ENCODE measurements at places on chromosomes 4 and X.

- no peak for DNase-seq
Measured at GRCh38 chr4:120773641-120774040, 148.9 kb downstream of the PRDM5 start.

- no peak for DNase-seq
Measured at GRCh38 chr4:186723292-186724057, at the start of gene FAT1. TSS of gene FAT1 (minus strand) at chr4:186723856. CDS start at chr4:186709827, 14,029 bp downstream.

DNA sequence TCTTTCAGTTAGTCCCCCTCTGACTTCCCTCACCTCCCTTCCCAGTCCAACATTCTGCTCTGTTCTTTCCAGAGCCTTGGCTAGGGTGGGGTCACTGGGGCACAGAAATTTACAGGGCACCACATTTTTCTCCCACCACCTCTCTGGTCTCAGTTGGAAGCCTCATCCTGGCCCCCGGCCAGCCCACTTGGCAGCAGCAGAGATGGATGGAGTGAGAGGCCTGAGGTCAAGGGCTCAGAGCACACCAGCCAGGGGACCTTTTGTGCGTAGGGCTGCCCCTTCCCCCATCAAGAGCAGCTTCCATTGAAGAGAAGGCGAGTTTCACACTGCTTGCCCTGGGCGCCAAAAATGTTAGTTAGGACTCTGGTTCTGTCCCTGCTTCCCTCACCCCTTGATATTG lies 230.9 kb downstream of the SOX3 start:
- DNase-seq = no peak

- DNase-seq = no peak
Measured at GRCh38 chr4:171785388-171785787, 27.8 kb upstream of the GALNTL6 start.

DNA sequence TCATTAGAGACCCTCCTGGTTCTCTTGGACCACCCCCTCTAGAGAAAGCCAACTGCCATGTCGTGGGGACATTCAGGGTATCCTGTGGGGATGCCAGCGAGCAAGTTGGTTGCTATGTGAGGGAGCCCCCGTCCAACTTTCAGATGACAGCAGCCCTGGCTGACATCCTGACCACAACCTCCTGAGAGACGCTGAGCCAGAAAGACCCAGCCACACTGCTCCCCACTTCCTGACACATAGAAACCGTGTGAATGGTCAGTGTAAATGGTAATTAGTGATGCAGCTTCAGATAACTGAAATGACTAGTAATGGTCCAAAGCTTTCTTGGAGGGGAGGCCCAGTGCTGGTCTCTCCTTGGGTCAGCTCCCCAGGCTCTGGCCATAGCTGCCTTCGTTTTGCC lies 10.8 kb downstream of the CLCN4 start:
- no peak for DNase-seq

- DNase-seq = no peak
Measured at GRCh38 chr4:73573794-73574528, 46.3 kb downstream of the RASSF6 start.

DNA sequence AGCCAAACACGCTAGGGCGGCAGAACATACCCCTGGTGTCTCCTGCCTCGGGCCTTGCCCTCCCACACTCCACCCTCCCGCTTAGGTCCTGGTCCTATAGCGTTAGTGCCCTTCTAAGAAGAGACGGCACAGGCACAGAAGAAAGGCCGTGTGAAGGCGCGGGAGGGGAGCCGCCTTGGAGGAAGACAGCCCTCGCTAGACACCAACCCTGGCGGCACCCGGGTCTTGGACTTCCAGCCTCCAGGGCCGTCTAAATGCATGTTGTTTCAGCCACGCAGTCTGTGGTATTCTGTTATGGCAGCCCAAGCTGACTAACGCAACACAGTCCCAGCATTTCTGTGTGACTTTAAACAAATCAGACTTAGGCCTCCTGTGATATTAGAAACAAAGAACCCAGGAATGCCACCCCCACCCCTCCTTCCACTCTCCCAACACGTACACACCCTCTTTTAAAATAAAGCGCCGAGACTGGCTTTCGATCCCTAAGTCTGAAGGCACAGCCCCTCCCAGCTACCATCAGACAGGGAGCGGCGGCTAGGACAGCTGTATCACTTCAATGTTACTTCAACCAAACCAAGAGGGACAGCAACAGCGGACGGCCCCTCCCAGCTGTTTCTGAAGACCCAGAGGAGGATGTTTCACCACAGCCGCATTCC lies 128.0 kb downstream of the AFAP1 start:
- no peak for DNase-seq

DNA sequence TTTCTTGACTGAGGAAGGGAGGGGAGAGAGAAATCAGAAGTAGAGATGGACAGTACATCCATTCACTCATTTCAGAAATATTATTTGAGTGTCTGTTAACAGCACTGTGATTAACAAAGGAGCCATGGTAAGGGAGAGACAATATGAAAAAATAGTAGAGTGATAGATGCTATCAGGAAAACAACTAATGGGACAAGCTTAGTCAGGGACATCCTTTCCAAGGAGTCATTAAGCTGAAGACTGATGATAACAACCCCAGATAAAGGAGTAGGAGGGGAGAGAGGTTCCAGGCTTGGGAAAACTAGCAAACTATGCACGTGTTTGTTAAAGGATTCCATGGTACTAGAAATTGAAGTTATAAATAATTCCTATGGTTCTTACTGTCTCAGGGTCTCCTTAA lies 122.2 kb downstream of the CBR4 start:
- DNase-seq = no peak

GRCh38 chr4:66837279-66837922 lies 707.9 kb downstream of the CENPC start:
- DNase-seq = no peak

GRCh38 chr4:52641854-52642563 lies 17.1 kb downstream of the USP46 start:
- no peak for DNase-seq

- no peak for DNase-seq
Measured at GRCh38 chr4:180028682-180029081, 2214.5 kb upstream of the TENM3 start.

GRCh38 chr4:37549041-37549440 lies 137.1 kb downstream of the RELL1 start:
- DNase-seq = no peak

GRCh38 chr4:129098531-129099001 lies 2.6 kb downstream of the C4orf33 start:
- DNase-seq = no peak

- no peak for DNase-seq
Measured at GRCh38 chr4:100838286-100838685, 320.5 kb upstream of the EMCN start.

DNA sequence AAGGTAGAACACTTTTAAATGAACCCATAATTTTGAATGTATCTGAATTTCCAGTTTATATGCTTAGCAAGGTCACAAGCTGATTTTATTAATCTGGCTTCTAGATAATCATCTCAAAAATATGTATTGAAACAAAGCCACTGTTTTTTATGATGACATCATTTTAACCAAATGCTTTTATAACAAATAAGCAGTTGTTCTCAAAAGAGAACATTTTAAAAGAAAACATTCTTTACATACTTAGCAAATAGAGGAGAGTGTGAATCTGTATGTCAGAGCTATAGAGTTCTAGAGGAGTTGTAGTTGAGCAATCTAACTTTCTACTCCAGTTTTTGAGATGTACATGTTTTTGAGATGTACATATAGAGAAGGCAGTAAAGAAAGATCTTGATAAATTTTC lies 42.5 kb downstream of the LAMP2 start:
- DNase-seq = no peak

DNA sequence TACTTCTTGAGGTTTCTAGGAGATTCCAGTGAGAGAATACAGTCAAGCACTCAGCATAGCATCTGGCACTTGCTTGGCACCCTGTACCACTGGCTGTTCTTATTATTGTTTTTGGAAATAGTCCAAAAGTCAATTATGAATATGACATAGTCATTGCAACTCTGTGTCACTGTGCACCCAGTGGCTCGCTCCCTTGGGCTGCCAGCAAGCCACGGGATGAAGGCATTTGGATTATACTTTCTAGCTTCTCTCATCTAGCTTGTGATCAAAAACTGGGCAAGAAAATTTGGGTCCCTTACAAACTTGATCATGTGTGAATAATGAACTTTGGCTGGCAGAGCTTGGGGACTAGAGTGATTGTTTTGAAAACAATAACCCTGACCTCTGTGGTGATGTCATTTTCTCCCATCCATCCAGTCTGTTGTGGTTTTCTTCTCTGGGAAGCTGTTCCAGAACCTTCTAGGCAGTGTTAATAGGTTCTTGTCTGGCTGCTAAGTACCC lies 32.7 kb upstream of the LIMCH1 start:
- DNase-seq = no peak

GRCh38 chr4:24202579-24202978 lies 312.7 kb upstream of the PPARGC1A start:
- DNase-seq = no peak

DNA sequence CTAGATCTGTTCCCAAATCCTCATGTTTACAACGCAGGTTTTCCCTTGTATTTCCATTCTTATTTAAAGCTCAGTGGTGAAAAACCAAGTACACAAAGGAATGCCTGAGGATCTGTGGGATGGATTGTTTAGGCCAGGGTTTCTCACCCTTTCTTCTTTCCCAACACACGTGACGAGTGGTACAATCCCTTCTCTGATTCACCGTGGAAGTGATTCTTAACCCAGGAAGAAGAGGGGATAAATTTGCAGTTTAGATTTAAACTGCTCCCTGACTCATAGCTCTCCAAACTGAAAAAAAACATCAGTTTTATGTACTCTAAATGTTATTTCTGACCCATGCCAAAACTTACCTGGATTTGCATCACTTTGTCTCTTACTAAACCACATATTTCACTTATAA lies 17.0 kb downstream of the PAQR3 start:
- DNase-seq = no peak

DNA sequence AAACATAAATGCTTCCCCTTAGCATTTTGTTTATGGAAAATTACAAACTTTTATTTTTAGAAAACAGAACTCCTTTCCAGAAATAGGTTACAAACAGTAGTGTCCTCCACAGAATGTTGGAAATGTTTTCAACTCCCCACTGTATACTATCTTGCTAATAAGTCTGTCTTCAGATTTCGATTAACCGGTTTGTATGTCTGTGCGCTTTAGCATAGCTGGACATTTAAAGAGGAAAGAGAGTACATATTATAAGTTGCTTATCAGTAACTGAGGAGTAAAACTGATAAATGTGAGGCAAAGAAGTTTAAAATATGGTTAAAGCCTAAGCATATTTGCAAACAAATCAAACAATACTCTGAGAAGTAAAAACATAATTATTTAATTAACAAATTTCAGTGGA lies 3.4 kb downstream of the CXCL8 start:
- no peak for DNase-seq

DNA sequence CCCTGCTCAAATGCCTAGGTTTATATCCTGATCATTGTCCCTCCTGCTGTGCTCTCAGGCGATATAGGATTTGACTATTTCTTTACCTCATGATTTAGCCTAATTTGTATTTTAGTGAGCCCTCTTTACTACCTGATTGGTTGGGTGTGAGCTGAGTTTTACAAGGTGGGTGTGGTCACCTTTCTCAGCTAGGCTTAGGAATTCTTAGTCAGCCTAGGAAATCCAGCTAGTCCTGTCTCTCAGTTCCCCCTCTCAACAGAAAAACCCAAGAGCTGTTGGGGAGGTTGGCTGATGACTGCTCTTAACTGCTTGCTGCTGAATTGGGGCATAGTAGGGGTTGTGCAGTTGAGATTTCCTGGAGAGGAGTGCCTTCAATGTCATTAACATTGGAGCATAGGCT lies 100.5 kb upstream of the AADAT start:
- DNase-seq = no peak

GRCh38 chr4:147809211-147809610 lies 77.3 kb downstream of the ARHGAP10 start:
- no peak for DNase-seq

DNA sequence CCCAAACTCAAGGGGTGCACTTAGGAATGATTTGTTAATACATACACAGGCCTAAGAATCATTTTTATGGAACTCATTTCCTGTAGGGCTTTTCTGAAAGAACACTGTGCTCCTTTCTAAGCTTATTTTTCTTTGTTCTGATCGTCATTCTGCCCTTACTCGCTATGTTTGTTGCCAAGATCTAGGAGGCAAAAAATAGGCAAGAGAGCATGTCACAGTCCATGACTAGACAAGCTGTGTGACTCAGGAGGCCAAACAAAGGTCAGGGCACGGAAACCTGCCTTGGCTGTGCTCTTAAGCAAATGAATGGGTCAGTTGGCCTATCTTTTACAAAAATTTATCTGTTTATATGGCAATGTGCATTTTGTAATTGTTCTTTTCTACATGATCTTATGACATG lies 42.5 kb upstream of the C1GALT1C1 start:
- no peak for DNase-seq

DNA sequence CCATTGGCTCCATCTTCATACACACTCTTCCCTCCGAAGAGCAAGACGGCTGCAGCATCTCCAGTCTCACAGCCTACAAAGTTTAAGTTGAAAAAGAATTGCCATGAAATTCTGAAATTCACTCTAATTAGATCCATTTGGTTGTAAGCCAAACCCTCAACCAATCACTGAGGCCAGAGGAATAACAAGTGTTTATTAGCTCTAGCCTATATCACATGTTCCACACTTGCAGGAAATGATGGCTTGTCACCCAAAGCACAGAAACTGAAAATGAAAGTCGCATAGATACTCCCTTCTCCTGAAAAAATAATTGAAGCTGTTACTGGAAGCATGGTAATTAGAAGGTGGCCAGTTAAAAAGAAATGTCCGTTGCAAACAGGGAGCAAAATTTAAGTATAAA lies 1071.8 kb downstream of the CCSER1 start:
- no peak for DNase-seq

- no peak for DNase-seq
Measured at GRCh38 chr4:119304431-119304830, 17.5 kb downstream of the FABP2 start.

Data from CD4-positive, alpha-beta T cell (primary cell).